ENCODE measurements at places on chromosomes 5 and 9.
A peak's percentile ranks its signal among the peaks of the same experiment; 100 is the strongest.

DNA sequence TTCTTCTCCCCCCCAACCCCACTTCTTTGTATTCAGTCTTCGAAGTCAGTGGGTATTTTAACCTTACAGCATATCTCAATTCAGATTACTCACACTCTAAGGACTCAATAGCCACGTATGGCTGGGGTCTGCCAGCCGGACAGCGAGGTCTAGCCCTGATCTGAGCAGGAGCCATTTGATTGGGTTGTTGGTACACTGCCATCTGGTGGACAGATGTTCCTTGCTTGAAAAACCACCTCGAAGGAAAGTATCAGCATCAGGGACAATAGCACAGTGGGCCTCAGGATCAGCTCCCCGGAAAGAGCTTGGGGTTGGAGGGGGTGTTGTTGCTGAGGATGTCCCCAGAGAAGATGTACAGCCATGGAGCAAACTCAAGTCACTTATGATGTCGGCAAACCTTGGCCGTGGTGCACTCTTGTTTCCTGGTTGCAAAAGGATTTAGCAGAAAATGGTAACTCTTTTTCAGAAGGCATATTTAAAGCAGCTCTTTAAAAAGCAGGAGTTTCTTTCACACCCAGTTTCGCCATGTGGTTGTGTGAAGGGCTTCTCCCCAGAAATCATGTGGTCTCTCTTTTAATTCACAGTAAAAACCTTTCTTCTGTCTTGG is 31.7 kb upstream of the KCNMB1 start:
- DNase-seq = peak; percentile 54

GRCh38 chr9:125797930-125798329 is 50.8 kb downstream of the PBX3 start:
- DNase-seq = no peak

DNA sequence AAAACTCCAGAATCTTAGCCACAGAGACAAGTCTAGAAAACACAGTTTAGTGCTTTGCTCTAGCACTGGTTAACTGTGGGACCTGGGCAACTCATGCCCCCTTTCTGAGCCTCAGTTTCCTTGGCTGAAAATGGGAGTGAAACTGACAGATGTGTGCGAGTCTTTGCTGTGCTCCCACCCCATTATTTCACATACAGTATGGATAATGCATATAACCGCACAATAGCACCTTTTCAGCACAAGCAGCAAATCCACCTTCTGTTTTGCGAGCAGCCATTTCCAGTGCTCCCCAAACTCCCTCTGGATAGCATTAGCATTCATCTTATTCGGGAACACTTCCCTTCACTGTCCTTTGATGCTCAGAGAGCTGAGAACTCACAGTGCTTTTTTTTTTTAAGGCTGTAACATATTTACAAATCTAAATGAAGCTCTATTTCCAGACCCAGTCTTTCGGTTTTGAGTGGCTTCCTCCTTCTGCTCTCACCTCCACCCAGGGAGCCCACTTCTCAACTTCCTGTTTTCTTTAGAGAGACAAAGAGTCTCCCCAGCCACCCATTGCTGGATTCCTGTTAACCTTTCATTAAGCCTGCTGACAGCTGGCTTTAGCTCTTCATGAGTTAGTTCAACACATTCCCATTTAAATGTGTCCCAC is 49.2 kb downstream of the TIMD4 start:
- DNase-seq = no peak

DNA sequence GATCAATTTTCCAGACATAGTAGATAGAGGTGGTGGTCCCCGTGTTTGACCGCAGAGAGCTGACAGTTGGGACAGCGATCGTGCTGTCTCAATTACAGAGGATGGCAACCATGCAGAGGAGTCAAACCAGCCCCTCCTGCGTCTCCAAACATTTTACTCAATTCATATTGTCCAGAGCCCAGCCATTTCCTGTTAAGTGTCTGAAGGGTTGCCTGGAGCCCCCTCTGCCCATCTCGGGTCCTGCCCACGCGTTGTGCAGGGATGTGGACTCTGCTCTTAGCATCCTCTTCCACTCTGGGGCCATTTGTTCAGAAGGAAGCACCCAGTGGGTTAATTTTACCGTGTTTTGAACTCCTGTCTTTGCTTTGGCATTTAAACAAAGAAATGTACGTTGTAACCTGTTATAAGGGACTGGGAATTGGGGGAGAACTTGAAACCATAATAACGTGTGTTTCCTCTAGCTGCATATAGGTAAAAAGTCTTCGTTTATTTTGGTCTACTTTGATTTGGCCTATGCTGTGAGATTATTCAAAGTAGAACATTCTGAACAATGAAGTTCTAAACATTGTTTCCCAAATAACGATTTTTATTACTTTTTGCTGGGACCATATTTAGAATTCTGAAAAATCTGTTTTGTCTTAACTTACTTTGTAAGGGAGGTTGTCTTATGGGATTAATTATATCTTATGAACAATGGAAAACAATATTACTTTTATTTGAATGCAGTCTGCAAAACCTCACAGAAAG is 876 bp downstream of the EGFLAM start:
- no peak for DNase-seq

- no peak for DNase-seq
Measured at GRCh38 chr5:54769072-54769471, 216.3 kb downstream of the ESM1 start.

DNA sequence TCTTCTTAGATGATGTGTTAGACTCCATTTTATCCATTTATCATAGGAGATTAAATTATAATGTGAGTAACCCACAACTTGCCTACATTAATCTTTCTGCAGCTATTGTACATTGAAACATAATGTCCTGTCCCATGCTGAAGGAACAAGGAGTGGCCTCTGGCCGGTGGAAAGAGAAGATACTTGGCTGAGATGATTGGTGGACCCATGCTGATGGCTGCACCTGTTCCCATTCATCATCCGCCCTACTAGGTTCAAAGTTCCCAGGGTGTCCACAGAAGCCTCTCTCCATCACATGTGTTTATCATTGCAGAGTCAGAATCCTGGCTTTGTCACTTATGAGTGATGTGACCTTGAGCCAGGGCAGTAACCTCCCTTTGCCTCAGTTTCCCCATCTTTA is 24.7 kb downstream of the FBXL7 start:
- DNase-seq = no peak

DNA sequence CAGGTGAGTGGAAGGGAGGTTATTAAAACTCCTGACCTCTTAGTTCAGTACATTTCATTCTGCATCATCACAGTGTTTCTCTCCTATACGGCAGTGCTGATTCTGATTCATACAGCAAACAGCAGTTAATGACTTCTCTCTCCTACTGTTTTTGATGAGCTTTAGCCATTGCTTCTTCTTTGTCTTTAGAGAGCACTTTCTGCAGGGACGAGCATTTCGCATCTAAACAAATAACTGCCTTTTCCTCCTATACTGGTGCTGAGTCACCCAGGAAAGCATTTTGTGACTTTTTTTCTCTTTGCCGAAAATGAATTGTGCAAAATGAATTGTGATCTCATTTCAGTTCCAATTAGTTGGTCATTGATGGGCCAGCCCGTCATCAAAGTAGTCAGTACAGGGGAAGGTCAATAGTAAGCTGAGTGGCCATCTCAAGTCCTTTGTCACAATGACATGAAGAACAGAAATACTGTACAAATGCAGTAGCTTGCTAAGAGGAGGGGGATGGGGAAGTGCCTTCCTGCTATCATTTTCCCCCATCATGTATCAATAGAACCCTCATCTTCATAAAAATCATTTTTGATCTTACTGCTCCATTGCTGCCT is 98.5 kb downstream of the INSYN2B start:
- no peak for DNase-seq

DNA sequence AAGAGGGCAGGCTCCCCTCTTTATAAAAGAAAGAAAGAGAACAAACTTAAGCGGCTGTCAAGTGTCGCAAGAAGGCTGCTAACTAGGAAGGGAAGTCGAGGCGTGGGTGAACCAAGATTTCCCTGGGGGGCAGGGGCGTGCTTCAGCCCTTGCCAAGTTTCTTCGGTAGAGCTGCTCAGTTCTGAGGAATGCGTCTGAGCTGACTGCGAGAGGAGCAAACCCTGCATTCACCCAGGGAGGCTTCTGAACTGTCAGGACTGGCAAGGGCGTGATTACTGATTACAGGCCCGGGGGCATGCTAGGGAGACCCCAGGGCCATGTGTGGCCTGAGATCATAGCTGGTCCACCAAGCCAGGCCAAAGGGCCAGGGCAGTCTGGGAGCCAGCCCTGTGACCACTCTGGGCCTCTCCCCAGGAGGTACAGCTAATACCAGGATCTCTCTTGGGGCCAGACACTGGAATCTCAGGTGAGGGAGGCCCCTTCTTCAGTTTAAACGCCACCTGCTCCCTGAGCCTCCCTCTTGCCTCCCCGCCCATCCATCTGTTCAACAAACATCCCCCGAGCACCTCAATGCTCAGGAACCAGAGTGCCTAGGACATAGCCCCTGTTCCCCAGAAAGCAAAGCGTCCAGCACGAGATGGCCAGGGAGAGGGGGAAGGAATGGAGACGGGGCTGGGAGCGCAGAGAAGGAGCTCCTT is 30.9 kb downstream of the SARDH start:
- DNase-seq = peak; percentile 71

DNA sequence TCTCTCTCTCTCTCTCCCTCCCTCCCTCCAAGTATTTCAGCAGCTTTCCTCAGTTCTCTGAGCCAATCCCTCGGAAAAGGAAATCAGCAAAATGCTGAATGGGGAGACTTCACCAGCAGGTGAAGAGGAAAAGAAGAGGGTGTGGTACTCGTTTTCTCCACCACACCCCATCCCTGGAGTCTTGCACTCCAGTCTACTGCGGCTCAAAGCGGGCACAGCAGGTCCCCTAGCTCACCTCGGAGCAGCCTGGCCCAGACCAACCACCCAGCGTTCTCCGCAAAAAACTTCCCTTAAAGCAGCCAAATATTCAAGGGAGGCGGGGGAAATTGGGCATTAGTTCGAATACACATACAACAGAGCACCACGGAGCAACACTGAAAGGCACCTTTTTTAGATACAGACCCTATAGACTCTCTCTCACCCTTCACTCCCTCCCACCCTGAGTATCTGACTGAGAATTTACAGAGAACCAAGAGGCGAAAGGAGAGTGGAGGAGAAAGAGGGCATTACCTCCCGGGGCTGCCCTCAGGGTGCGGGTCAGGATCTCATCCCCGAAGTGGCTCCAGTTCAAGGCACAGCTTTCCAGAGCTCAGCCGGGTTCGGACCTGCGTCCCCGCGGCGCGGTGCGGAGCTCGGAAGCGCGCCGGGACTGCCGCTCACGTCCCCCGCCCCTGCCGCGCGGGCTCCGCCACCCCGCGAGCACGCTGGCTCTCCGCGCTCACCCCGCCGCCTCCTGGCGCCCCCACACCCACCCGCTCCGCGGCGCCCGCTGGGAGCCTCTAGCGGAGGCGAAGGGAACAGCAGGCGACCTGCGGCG is 1638.5 kb upstream of the C9orf72 start:
- DNase-seq = peak; percentile 22

- no peak for DNase-seq
Measured at GRCh38 chr5:132055808-132056609, 4.4 kb upstream of the IL3 start.

GRCh38 chr5:132666310-132667123 is 7.3 kb upstream of the IL4 start:
- DNase-seq = no peak

GRCh38 chr9:19913151-19913550 is 124.3 kb upstream of the SLC24A2 start:
- no peak for DNase-seq

DNA sequence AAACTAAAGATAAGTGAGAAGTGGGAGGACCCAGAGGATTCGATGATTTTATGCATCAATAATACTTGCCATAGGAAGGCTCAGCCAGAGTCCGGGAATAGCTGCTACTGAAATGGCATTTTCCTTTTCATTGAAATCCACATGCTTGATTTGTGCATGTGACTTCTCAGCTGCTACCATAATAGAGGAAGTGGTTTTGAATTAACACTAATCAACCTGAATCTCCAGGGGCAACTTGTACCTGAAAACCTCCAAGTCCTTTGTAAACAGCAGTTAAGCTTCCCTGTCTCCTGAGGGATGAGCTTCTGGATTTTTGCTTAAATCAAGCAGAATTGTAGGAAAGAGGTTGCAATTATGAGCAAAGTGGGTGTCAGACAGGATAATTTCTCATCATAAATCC is 124.9 kb downstream of the PPP2R2B start:
- DNase-seq = no peak

DNA sequence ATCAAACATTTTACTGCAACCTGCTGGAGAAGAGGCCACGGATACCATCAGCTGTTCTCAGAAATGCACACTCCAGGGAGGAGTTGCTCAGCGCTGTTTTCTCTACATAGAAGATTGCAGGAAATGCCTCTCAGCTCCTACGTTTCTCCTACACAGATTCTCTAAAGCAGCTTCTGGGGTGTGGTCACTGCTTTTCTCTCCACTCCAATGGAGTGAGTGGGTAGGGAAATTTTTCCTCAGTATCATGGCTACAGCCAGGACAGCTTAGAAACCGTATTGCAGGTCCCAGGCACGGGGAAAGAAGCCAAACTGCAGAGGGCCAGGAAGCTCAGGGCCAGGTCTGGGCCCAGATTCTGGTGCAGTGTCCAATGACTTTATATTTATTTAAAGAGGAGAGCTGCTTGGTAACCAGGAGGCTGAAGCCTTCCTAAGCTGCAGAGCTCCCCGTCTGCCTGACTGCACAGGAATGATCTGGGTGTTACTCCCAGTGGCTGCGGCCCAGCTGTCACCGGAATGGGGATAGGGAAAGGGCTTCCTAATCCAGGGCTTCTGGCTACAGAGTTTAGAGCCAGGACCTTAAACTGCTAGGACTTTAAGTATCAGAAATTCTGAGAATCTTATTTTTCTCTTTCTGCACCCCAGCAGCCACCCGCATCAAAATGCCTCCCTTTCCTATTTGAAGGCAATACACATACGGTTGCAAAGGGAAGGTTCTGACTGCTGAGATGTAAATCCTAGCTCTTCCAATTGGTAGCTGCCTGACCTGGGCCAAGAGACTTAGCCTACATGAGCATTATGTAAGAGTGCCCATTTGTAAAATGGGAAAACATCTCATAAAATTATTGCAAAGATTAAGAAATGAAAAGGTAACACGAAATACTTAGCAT is 1.4 kb upstream of the SPTAN1 start:
- peak; percentile 46 for DNase-seq

DNA sequence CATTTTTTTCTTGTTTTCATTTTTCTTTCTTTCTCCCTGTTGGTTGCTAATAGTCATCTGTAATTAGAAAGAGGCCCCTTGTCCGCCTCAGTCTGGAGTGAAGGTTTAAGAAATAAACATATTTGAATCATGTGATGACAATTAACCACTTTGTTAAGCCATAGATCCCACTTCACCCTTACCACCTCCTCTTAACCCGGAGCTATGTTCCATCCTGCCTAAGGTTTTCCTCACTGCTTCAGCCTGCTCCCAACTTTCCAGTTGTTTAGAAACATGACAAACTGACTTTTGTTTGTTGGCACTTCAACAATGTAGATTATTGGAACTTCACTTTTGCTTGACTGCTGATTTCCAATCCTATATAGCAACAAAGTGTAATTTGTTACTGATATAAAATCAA is 37.4 kb upstream of the SSBP2 start:
- DNase-seq = no peak

- DNase-seq = no peak
Measured at GRCh38 chr5:68894673-68895072, 199.1 kb upstream of the SLC30A5 start.

DNA sequence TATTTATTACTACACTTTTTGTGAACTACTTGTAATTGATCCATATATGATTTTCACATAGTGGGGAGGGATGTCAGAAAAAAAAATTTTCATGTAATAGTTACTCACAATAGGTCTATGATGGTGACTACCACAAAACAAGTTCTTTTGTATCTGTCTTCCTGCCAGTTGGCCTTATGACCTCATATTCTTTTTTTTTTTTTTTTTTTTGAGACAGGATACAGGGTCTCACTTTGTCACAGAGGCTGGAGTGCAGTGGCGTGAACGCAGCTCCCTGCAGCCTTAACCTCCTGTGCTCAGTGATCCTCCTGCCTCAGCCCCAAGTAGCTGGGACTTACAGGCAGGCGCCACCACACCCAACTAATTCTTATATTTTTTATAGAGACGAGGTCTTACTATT is 10.9 kb downstream of the SEC24A start:
- DNase-seq = no peak

Measured in fibroblast of skin of right biceps (primary cell).